ENCODE measurements at places on chromosomes 1 and 21.

- DNase-seq: no peak
Observed at GRCh38 chr1:93490357-93490756, 42.4 kb downstream of the FNBP1L start.

GRCh38 chr1:23473037-23473800, 10.8 kb downstream of the ASAP3 start:
- DNase-seq: no peak

DNA sequence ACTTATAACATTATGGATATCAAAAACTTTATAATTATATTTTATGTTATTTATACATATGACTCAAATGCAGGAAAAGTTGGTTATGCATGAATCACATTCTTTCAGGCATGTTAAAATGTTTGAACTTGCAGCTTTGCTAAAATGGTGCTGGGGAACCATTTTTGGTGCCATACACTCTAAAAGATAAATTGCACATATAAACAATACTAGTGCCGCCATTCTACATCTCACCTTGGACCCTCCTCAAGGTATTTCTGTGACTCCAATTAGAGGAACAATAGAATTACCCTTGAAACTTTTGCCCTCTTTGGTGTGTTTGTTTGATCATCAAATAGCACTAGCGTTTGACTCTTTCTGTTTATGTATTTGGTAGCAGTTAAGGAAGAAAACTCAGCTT, 997 bp downstream of the PRKACB start:
- no peak for DNase-seq

- no peak for DNase-seq
Observed at GRCh38 chr1:235601104-235601503, 48.5 kb downstream of the GNG4 start.

DNA sequence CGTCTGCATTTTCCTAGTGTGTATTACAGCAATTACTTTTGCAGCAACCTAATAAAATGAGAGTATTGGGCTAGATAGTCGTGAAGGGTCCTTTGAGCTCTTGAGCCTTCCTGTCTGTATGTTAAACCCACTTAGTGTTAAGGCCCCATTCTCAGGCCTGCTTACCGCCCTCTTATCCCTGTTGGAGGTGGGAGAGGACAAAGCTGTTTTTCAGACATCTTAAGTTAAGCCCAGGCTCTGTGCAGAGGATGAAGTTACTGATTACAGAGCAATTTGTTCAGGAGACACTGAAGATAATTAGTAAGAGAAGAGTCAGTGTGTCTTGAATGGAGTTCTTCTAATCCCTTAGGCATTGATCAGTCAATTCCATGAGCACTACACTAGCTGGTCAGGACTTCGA, 114.6 kb downstream of the UCK2 start:
- no peak for DNase-seq

GRCh38 chr1:28417441-28417922, 47.9 kb downstream of the PHACTR4 start:
- DNase-seq: no peak

- no peak for DNase-seq
Observed at GRCh38 chr1:29945426-29945825, 709.1 kb downstream of the PTPRU start.

DNA sequence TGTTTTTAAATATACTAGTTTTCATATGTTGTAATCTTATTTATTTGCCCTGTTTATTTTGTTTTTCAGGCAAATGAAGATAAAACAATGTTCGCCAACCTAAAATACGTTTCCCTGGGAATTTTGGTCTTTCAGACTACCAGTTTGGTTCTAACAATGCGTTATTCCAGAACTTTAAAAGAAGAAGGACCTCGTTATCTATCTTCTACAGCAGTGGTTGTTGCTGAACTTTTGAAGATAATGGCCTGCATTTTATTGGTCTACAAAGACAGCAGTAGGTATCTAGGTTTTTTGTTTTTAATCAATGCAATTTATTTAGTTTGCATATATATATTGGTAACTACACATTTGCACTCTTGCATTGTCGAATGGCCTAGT, 23.7 kb downstream of the SLC35A3 start:
- no peak for DNase-seq

DNA sequence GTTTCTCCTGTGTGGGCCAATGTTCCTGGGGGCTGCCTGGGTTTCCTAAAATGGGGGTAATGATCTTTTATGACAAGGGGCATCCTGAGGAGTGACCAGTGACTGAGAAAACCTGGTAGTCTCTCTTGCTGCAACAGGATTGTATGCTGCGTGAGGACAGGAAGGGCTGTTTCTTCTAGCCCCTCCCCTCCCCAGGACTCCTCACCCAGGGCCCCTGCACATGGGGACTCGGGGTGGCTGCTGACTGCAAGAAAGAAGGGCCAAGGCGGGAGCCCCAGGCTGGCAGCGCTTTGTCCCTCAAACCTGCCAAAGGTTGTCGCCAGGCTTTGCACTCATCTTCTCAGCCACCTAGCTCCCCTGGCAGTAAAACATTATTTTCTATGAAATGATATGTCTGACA, 442.4 kb downstream of the CAMTA1 start:
- no peak for DNase-seq

GRCh38 chr1:45892068-45892785, 88.8 kb downstream of the MAST2 start:
- no peak for DNase-seq

GRCh38 chr1:239574112-239574511, 187.7 kb downstream of the CHRM3 start:
- DNase-seq: no peak

- no peak for DNase-seq
Observed at GRCh38 chr1:17419626-17420328, 19.7 kb downstream of the RCC2 start.

DNA sequence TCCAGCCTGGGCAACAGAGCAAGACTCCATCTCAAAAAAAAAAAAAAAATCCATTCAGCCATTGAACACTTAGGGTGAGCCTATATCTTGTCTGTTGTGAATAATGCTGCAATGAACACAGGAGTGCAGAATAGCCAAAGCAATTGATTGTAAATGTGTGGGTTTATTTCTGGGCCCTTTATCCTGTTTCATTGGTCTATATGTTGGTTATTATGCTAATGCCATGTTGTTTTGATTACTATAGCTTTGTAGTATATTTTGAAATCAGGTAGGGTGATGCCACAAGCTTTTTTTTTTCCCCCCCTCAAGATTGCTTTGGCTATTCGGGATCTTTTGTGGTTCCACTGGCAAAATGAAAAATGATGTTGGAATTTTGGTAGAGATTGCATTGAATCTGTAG, 167.5 kb downstream of the LBR start:
- DNase-seq: no peak

DNA sequence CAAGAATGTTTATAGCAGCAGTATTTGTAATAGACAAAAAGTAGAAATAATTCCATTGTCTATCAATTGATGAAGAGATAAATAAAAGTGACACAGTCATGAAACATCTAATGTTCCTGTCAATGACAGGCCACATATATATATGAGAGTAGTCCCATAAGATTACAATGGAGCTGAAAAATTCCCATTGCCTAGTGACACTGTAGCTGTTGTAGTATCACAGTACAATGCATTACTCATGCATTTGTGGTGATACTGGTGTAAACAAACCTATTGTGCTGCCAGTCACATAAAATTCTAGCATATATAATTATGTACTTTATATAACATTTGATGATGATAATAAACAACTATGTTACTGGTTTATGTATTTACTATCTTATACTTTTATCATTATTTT, 141.9 kb upstream of the LYPLAL1 start:
- DNase-seq: no peak

DNA sequence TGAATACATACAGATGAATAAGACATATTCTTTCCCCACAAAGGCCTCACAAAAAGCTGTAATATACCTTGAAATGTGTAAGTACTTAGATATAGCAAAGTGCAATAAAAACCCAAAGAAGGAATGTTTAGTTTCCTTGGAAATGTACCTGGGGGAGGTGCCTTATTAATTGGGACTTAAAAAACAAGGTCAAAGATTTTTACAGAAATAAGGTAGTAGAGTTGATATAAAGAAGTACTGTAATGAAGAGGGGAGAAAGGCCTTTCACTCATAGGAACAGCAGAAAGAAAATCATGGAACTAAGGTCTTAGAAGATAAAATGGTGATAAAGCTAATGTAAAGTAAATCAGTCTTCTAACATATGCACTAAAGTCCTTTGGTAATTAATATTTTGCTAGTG, 153.9 kb upstream of the B3GALT2 start:
- DNase-seq: no peak

GRCh38 chr1:201310986-201311355, 27.7 kb downstream of the PKP1 start:
- DNase-seq: peak; percentile 7

DNA sequence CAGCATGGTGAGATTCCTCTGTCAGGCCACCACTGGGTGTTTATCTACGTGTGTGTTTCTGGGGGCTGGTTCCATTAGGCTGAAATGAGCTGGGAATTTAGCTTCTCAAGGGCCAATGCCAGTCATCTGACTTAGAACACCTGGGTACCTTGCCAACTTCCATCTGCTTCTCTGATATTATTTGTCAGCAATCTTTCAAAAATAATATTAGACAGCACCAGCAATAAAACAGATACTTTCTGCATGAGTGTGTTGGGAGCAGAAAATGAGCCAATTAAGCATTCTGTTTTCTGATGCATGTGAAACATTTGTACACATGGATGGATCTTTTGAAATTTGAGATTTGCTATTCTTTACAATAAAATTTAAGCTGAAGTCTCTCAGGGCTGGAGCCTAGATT, 124.1 kb downstream of the RYR2 start:
- DNase-seq: no peak

DNA sequence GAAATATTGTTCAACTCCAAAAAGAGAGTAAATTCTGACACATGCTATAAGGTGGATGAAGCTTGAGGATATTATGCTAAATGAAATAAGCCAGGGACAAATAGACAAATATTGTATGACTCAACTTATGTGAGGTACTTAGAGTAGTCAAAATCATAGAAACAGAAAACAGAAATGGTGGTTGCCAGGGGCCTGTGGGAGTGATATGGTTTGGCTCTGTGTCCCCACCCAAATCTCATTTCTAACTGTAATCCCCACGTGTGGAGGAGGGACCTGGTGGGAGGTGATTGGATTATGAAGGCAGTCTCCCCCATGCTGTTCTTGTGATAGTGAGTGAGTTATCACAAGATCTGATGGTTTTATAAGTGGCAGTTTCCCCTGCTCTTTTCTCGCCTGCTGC, 24.7 kb upstream of the DISP1 start:
- no peak for DNase-seq

DNA sequence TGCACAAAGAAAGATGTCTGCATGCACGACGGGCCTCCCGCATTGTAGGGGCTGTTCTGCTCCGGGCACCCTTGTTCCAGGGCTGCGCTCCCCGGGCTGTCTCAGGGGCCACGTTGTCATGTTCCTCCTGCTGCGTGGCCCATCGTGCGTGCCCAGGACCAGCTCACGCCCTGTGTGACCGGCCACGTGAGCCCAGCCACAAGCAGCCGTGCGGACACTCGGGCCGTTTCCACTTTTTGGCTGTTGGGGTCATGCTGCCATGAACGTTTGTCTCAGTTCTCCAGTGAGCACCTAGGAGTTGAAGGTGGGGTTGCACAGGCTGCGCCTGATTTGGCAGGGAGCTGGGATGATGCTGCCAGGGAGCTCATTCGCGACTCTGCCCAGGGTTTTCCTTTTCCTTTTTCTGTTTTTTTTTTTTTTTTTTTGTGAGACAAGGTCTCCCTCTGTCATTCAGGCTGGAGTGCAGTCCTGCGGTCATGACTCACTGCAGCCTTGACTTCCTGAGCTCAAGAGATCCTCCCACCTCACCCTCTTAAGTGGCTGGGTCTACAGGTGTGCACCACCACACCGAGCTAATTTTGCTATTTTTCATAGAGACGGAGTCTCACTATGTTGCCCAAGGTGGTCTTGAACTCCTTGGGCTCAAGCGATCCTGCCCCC, 17.4 kb downstream of the PDXK start:
- no peak for DNase-seq

DNA sequence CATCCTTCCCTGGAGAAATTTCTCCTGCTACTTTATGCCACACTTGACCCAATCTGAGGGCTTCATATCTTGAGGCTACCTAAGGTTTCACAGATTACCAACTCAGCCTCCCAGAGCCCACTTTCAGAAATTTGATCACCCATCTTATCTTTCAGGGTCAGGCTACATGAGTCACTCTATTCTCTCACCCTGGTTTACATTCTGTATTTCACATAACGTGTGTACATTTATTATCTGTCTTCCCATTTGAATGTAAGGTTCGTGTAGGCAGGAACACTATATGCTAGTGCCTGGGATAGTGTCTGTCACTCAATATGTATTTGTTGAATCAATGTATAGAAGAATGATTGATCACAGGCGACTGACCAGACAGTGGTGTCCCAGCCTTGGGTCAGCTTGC, 124.8 kb downstream of the UBE2U start:
- no peak for DNase-seq

GRCh38 chr1:89087241-89087640, 22.2 kb upstream of the GBP1 start:
- no peak for DNase-seq

DNA sequence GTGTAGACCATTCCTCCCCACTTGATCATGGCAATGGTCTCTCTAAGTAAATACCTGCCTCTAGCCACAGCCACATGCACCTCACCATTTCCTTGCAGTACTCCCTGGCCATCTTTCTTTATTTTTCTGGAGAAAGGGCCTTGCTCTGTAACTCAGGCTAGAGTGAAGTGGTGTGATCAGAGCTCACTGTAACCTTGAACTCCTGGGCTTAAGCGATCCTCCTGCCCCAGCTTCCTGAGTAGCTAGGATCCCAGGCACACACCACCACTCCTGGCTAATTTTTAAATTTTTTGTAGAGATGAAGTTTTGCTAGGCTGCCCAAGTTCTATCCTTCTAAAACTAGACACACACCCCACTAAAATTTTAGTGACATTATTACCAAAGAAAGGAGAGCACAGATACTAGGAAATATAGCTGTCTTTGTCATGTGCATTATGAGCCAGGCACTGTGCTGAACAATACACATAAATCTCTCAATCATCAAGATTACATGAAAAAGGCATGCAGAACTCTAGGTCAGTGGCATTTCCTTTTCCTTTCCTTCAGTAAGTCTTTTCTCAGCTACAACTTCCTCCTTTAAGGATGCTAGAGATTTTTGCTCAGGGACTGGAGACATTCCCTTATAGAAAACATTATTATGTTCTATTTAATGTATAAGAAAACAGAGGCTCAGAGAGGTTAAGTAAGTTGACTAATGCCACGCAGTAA, 95.0 kb upstream of the SERBP1 start:
- DNase-seq: no peak

GRCh38 chr1:33709783-33710718, 153.8 kb upstream of the HMGB4 start:
- no peak for DNase-seq

DNA sequence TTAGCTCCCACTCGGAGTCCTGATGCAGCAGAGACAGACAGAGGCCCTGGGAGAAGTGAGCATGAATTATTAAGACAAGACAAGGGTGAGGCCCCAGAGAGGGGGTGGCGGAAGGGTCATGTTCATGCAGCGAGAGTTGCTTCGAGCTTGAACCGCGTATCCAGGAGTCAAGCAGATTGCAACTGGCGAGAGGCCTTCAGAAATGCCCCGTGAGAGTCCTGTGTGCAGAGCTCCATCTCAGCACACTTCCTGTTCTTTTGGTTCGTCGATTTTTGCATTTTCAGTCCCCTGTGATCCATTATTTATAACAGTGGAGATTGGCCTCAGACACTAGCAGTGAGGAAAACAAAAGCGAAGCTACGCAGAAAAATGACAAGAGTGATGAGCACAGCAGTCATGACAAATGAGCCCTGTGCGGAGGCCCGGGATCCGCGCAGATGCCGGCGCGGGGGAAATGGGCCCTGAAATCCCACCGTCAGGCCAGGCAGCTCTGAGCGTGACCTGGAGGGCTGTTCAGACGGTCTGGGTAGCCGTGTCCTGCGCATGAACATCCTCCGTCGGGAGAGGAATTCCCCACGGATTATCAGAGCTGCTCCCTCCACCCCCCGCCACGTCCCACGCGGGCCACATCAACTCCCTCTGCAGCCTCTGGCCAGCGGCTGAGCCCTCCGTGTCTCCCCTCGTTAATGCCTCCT, 15.0 kb downstream of the PDE9A start:
- no peak for DNase-seq
